ENCODE measurements at places on chromosomes 2 and 18.

DNA sequence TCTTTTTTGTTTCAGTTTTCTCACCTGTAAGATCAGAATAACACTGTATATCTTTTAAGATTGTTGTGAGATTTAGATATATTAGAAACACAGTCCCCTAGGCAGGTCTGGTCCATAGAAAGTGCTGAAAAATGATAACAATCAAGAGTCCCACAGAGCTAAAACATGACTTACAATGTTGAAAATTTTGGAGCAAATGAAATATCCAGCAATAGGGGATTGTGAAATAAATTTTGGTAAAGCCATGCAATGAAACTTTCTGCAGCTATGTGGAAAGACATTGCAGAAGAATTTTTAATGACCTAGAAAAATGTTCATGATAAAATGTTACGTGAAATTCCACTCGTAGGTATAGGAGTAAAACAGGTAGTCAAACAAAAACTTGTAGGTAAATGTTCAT, 127.6 kb upstream of the SERPINE2 start:
- no peak for DNase-seq

GRCh38 chr18:58325494-58325893, 281.5 kb downstream of the NEDD4L start:
- DNase-seq: no peak

- no peak for DNase-seq
These were observed 5.4 kb downstream of the POU3F3 start for GRCh38 chr2:104859291-104859765.

DNA sequence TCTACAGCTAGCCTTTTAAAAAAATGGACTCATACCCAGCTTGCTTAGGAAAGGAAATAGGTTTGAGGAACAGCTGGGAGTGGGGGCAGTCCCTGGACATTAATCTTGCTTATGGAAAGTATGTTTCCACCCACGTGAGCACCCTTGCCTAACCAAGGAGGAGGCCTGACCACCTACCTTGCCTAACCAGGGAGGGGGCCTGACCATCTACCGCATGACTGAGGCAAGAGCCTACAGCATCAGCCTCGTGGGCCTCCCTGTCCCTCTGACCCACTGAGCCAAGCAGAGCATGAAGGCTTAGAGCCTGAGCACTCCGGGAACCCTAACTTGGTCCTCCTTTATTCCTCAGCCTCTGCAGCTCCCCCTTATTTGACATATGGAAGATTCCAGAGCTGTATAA, 20.2 kb downstream of the PRKAG3 start:
- no peak for DNase-seq

GRCh38 chr2:158726911-158727592, 68.1 kb upstream of the DAPL1 start:
- DNase-seq: no peak

GRCh38 chr2:42133771-42134195, 35.4 kb upstream of the EML4 start:
- DNase-seq: no peak

DNA sequence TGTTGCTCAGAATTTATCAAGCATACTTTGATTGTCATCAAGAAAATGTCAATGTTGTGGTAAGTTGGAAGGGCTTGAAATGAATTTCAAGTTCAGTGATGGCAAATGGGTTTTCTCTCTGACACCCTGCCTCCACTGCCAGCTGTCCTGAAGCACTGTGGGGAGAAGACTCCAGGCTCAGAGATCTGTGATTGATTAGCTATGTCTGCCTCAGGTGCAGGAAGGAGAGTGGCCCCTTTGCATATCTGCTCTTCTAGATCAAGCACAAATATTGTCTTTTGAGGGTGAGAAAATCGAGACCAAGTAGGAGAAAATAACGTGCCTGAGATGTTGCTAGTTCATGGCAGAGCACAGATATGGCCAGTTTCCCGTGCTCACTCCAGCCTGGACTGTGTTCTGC, 178.8 kb upstream of the GLI2 start:
- no peak for DNase-seq

GRCh38 chr18:73544617-73545016, 603.0 kb downstream of the FBXO15 start:
- no peak for DNase-seq

DNA sequence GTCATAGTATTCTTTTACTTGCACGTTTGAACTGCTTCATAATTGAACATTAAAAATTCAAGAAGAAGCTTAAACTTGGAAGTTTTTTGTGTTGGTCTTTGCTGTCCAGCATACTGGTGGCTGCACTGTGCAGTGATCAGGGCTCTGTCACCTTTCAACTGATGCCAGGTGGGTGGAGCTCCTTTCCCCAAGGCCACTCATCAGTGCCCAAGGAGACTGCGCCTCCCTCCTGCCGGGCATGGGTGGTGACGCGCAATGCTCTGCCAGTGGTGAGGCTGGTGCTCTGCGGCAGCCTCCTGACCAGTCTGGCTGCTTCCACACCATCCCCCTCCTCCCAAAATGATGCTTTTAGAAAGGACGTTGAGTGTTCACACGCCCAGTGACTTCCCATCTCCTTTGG, 16.0 kb upstream of the LDLRAD4 start:
- no peak for DNase-seq

- no peak for DNase-seq
These were observed 386.9 kb downstream of the FIGN start for GRCh38 chr2:163348857-163349380.

GRCh38 chr18:55588111-55588869, at the start of gene TCF4:
Gene TCF4, minus strand, starts transcription at chr18:55588192. Its CDS starts 1,076 bp downstream, at chr18:55587116.
- DNase-seq: no peak

DNA sequence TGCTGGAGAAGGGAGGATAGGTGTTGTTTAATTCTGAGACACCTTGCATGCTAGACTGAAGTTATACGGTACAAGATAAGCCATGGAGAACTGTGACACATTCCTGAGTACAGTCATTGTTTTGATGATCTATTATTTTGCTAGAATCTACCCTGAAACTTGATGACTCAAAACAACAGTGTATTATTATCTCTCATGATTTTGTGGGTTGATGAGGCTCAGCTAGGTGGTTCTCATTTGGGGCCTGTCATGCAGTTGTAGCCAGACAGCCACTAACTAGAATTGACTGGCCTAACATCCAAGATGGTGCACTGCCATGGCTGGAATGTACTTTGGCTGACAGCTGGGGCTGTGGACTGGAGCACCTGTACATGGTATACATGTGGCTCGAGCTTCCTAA, 5.4 kb upstream of the IL1R1 start:
- DNase-seq: no peak

- no peak for DNase-seq
These were observed 10.5 kb downstream of the SCTR start for GRCh38 chr2:119513832-119514231.

GRCh38 chr18:42048158-42048557, 93.1 kb downstream of the PIK3C3 start:
- DNase-seq: no peak

GRCh38 chr18:30730915-30731314, 311.6 kb downstream of the DSC3 start:
- DNase-seq: no peak

DNA sequence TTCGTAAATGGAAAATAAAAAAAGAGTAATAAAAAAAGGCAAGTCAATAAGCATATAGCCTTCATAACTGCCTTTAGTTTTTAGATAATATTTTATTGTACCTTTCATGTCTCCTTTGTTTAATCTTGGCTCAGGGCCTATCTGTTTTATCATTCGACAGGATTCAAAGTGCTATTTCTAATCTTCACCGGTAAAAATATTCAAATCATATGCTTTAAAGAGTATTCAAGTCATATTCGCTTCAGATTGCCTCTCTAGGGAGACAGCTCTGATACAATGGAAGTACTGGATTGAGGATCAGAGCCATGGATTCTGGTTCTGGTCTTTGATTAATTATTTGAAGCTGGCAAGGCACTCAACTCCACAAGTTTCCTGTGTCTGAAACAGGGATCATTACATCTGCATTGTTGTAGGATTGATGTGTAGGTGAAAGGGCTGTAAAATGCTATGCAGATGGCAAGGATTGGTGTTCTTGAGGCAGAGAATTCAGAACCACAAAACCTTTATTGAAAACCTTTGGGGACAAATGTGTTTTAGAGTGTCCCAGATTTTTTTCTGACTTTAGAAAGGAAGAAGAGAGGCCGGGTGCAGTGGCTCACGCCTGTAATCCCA, 84.3 kb upstream of the RAPH1 start:
- no peak for DNase-seq

- DNase-seq: no peak
These were observed 24.0 kb upstream of the CREB1 start for GRCh38 chr2:207505728-207506127.

GRCh38 chr2:102618452-102619413, 620 bp upstream of the SLC9A2 start:
- DNase-seq: no peak

DNA sequence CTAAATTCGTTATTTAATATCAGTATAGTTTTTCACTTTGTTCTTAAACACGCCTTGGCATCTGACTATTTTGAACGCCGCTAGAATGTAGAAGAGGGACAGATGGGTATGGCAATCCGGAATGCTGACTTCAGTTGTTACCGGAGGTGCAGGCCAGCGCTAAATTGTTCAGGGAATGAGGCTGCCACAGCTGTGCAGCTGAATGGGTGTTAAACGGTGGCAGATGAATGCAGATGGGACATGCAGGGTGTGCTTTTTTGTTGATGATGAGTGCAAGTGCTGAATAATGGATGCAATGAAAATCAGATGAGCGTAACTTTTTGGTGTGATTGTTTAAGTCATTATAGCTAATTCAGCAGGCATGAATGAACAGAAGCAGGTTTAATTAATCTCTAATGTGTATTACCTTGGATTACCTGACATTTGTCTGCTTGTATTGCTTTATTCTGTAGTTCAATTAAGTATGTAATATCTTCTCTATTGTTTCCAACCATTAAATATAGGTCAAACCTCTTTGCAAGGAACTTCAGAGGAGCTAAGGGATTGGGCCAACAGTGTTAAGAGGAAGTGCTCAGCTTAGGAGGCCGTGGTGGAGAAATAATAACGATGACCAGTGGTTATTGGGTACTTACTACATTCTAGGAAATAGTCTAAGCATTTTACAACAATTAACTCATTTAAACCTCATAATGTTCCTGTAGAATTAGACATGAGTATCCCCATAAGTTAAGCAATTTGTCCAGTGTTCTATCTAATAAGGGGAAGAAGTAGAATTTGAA, 11.9 kb upstream of the CREG2 start:
- DNase-seq: no peak

- no peak for DNase-seq
These were observed 38.4 kb downstream of the EIF4E2 start for GRCh38 chr2:232588680-232589585.

- DNase-seq: no peak
These were observed 62.0 kb downstream of the ODC1 start for GRCh38 chr2:10385933-10386773.

Data from stimulated activated CD8-positive, alpha-beta memory T cell treated with anti-CD3 and anti-CD28 coated beads, Interleukin-4, amount 100 ng/mL, for 1 hour (primary cell).